GM23248 (cell line): ENCODE measurements at places on chromosomes 7 and 10.

- DNase-seq, result peak; percentile 40
These were observed at the start of gene KCND2 for GRCh38 chr7:120272701-120273475. Gene KCND2 (plus strand): TSS chr7:120273175.

DNA sequence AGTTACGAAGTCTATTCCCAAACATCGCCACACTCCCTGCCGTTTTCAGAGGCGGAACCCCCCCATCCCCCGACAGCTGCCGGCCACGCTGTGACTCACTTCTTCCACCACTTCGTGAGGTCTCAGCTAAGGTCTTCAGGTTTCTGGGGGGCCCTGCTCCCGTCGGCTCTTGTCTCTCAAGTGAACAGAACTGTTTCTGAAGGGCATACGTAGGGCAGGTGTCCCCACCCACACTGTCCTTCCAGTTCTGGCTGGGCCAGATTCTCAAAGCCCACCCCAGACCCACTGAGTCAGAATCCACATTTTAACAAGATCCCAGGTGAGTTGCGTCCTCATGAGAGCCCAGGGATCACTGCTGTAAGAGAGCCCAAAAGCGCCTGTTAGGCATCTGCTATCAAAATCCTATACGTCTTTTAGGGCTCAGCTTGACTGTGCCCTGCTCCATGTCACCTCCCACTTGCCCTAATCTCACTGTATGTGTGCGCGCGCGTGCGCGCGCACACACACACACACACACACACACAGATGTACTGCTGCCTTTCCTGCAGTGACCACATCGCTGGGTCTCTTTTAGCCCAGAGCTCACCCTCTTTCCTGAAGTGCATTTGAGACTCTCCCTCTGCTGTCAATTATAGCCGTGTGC is 78.8 kb downstream of the PROSER2 start:
- DNase-seq, result peak; percentile 22

DNA sequence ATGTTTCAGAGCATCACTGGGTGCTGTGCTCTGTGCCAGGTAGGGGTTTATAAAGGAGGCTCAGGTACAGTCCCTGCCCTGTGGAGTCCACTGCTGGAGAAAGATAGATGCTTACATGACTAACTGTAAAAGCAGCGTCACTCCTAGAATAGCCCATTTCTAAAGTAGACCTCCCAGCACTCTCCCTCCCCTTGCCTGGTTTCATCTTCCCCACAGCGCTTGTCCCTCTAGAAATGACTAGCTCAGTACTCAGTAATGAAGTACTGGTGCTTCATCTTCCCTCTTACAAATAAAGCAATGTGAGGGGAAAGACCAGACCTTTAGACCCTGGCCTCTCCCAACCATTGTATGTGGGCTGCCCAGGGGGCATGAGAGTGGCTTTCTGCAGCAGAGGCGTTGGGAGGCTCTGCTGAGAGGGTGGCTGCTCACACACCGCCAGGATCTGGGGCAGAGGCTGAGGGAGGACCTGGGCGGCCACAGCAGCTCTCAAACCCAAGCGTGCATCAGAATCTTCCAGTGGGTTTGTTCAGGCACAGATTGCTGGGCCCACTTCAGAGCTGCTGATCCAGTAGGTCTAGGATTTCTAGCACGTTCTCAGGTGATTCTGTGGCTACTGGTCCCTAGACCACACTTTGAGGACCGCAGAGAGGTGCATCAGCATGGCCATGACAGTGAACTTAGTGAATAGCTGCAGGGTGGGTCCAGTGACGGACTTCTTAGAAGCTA is 110.3 kb upstream of the ANLN start:
- DNase-seq, result no peak

DNA sequence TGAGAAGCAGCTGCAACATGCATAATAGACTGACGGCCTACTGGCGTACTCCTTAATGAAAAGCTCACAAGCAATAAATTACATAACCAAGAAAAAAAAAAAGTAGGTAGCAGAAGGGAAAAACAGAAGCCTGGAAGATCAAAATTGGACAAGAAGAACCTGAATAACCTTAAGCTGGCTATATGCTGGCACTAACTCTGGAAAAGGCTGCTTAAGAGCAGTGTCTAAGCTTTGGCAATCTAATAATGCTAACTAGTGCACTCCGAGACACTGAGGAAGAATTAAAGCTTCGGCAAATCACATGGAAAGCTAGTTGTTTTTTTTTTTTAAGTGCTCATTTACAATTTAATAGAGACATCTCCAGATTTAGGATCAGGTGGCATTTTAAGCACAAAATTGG is 441.9 kb downstream of the PARD3 start:
- no peak for DNase-seq

- DNase-seq, result no peak
These were observed 114.1 kb upstream of the SORCS3 start for GRCh38 chr10:104527013-104527412.

DNA sequence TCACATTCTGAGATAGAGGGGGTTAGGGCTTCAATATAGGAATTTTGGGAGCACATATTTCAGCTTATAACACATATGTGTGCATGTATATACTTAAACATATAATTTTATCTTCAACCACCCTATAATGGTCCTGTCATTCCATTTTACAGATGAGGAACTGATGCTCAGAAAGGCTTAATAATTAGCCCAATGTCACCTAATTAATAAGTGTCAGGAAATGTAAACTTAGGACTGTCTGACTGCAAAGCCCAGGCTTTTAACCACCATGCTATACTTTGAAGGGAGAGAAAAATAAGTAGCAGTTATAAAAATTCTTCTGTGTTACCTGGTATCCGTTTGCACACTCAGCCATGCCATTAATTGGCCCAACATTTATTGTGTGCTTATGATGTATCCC is 172.6 kb downstream of the SKIDA1 start:
- no peak for DNase-seq

- DNase-seq, result peak; percentile 83
These were observed 1.6 kb upstream of the RAB19 start for GRCh38 chr7:140402178-140402835.

DNA sequence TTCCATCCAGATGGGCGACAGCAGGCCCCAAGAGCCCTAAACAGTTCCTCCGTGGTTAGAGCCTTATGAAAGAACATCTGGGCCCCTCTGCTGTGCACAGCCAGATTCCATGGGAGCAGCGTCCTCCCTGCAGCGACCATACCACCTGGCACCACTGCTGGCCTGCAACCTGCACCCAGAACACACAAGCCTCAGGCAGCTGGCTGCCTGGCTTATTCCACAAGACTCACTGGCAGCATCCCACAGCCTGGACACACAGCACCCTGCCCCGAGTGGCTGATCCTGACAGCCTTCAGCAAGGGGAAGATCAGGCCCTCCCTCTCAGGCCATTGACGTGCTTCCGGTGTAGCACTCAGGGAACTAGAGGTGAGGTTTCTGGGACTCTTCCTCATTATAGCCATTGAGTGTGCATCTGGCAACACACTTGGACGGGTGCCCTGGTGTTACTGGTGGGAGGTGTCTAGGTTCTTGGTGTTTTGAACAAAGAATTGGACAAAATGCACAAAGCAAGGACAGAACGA is 33.7 kb upstream of the ERCC6 start:
- no peak for DNase-seq

- peak; percentile 30 for DNase-seq
These were observed at the start of gene LRRN3 for GRCh38 chr7:111090846-111091245. Gene LRRN3 (plus strand): TSS chr7:111091127. CDS start chr7:111122773, 31,646 bp downstream.

DNA sequence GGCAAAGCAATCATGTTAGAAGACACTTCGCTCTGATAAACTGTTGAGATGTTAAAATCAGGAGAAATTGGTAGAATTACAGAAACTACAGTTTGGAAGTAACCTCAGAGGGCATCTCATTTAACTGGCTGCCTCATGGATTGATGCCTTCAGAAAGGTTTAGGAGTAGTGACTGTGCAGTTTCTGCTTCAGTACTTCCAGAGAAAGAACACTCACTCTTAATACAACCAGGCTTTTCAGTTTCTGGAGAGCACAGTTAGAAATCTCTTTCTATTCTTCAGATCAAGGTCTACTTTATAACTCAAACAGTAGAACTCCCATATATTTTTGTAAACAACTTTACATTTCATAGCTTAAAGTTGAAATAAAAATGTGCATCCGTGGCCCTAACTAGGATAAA is 1358.9 kb upstream of the LRRTM3 start:
- DNase-seq, result no peak

- DNase-seq, result no peak
These were observed 645 bp upstream of the COPG2 start for GRCh38 chr7:130669085-130669700.

DNA sequence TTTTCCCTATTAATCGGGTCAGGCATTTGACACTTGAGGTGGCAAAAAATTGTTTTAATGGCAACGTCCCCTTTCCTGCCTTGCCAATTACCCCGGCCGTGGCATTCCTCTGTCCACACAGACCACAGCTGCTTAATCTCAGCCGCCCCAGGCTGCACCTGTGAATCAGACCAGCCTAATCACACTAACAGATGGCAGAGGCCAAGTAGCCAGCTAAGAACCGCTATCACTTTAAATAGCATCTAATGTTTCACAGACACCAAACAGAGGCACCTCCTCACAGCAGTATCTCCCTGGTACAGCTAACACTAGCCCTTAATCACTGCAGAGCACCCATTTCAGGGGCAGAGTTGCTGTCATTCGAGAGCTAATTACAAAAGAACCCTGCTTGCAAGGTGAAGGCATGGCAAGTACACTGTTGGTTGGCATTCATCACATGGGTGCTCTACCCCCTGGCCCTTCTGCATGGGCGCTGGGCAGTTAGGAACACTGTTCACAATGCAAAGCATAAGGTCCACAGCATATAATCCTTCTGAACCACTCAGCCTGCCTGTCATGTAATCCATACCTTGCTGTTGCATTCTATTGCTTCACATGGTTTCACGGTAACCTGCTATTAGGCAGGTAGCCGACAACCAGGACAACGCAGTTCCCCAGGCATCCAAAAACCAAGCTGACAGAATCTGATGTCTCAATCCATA is 38.8 kb downstream of the FGFR2 start:
- no peak for DNase-seq

DNA sequence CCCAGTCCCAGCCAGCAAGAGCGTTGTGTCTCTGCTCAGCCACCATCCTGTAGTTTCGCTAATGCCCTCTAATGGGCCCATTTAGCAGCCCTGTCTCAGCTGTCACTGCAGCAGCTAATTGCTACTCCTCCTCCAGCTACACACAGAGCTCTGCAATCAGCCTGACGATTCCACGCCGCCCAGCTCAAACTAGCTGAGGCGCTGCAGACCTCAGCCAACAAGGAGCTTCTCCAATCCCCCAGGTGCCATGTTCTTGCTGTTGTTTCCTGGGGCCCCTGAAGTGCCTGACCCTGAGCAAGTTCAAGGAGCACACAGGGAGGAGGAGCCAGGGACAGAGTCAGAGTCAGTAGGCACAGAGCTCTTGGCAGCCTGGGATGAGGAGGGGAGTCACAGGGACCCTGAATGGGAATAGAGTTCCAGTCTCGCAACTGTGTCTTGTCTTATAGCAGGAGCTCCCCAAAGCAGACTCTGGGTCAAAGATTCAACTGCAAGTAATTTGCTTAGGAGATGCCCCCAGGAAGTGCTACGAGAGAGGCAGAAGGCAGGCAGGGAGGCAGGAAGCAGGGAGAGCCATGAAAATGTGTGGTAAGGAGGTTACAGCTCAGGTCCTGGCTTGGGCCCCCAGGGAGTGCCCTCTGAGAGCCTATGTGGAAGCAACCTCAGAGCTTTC is 135.8 kb upstream of the UNC5B start:
- no peak for DNase-seq

- DNase-seq, result peak; percentile 98
These were observed 10.6 kb downstream of the DNAJB6 start for GRCh38 chr7:157347217-157347904.

- DNase-seq, result no peak
These were observed 83.6 kb downstream of the NAMPT start for GRCh38 chr7:106201164-106201563.

DNA sequence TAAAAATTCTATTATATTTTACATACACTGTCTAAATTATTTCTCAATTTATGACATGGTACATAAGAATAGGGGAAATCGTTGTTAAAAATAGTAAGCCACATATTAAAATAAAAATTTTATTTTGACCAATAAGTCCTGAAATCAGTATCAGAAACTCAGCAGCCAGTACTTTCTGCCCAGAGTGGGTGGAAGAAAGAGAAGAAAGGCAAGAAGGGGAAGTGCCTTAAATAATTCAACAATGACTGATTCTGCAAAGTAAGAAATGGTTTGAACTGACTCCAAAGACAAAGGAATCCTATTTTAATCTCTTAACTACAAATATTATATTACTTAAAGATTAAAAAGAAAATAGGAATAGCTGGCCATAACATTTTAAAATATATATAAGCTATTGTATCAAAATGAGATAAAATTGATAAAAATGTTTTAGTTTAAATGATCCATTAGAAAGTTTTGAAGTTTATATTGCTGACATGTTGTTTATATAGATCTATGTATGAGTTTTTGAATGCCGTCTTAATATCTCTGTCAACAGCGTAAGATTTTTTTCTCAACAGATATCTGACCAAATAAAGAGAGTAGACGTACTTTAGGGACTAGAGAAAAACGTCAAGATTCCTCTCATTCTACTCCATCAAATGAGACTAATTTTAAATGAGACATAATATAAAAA is 30.2 kb upstream of the NRCAM start:
- peak; percentile 56 for DNase-seq

DNA sequence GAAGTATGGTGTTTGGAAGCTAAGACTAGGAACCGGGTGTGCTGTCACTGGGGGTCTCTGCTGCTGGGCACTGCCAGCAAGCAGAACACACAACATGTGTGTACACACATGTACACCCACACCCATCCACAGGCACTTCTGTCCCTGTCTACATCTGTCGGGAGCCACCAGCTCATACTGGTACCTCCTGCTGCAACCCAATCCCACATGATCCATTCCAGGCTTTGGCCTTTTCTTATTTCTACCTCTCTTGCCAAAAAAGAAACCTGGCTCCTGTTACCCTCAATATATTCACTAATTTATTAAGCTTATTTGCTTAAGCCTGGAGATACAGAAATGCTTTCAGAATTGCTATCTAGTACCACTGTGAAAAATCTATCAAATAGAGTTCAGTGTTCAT is 246.0 kb downstream of the DIP2C start:
- DNase-seq, result no peak

GRCh38 chr7:90345595-90346335 is 751 bp upstream of the GTPBP10 start:
- peak; percentile 66 for DNase-seq

- no peak for DNase-seq
These were observed 56.0 kb upstream of the ST8SIA6 start for GRCh38 chr10:17510242-17510908.

DNA sequence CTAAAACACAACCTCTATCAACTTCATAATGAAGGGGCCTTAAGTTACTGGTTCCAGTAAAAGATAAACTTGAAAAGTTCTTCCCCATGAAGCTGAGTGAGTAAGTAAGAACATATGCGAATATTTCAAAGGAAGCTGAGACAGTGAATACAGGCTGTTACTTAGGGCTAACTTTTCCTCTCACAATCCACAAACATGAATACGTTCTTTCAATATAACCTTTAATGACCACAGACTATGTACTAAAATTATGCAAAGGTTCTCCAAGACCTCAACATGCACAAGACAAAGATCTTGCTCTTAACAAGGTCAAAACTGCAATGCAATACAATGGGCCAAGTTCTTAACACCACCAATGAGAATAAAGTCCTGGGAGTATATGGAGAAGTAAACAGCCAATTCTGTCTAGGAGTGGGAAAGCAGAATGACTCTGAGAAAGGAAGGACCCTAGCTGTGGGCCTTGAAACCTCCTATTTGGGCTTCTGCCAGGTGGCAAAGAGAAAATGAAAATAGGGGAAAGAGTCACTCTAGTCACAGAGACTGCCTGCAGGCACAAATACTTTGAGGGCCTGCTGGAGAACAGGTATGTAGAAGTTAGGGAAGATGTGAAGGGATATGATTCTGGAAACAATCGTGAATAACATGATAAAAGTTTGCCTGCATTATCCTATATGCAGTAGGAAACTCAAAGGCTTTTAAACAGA is 43.7 kb downstream of the OSBPL3 start:
- peak; percentile 47 for DNase-seq

- DNase-seq, result peak; percentile 4
These were observed 1249.1 kb downstream of the TYW1 start for GRCh38 chr7:68245688-68246087.
